Chondrocyte (in vitro differentiated cells): ENCODE measurements at places on chromosomes 4 and X. TPM values are rescaled to one million over a fixed set of nuclear protein-coding genes. Genes with fewer than 3 reads are reported as not detected.

The DGKK gene
- total RNA-seq: not detected in 3 replicates

The GPC3 gene
- total RNA-seq: 1.5 to 5.9 TPM (median 1.9 TPM) in 3 replicates

The SLC49A3 gene
- total RNA-seq: 0.85 to 1.3 TPM (median 0.89 TPM) in 3 replicates

The PLA2G12A gene
- total RNA-seq: 39.2 to 43.4 TPM (median 41.3 TPM) in 3 replicates

The GPR78 gene
- 0.15 to 1.2 TPM (median 0.44 TPM) in 3 replicates for total RNA-seq

The NWD2 gene
- not detected in 3 replicates for total RNA-seq

The MAD2L1 gene
- total RNA-seq: 7.7 to 9.8 TPM (median 9.4 TPM) in 3 replicates

The PHOX2B gene
- total RNA-seq: not detected in 3 replicates
